ENCODE measurements at places on chromosomes 3 and 15.

GRCh38 chr3:197793247-197793646 is 2.2 kb downstream of the LRCH3 start:
- DNase-seq = peak; percentile 58

DNA sequence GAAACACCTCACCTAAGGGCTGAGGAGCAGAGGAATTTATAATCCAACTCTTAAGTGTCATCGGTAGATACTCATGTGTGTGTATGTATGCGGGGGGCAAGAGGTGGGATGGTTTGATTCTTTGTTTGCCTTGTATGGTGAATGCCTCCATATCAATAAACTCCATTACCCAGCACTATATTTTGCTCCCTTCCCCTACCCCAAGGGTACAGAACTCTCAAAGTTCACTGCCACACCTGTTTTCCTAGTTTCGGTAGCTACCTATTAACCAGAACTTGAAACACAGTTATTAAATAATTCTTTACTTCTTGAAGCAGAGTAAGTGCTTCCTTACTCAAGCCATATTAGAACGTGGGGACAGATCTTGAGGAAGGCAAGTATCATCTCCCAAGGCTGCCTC is 400.8 kb upstream of the SUCLG2 start:
- DNase-seq = no peak

- DNase-seq = no peak
Measured at GRCh38 chr3:153972862-153973261, 148.3 kb upstream of the ARHGEF26 start.

- no peak for DNase-seq
Measured at GRCh38 chr15:25877681-25878080, 14.6 kb upstream of the ATP10A start.

- no peak for DNase-seq
Measured at GRCh38 chr3:127784865-127785710, 37.2 kb downstream of the MGLL start.

DNA sequence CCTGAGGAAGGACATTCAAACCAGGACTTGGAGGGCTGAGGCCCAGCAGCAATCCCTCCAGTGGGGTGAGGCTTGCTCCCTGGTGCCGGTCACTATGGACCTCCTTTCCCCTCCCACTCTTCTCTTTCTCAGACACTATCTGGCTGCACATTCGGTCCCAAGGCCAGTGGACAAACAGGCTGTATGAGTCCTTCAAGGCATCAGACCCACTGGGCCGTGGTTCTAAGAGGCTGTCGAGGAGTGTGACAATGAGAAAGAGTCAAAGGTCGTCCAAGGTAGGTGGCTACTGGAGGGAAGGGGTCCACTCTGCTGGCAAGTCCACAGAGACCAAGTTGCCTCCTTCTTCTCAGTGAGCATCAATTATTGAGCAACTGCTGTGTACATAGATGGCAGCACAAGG is 28.0 kb downstream of the NOX5 start:
- no peak for DNase-seq

DNA sequence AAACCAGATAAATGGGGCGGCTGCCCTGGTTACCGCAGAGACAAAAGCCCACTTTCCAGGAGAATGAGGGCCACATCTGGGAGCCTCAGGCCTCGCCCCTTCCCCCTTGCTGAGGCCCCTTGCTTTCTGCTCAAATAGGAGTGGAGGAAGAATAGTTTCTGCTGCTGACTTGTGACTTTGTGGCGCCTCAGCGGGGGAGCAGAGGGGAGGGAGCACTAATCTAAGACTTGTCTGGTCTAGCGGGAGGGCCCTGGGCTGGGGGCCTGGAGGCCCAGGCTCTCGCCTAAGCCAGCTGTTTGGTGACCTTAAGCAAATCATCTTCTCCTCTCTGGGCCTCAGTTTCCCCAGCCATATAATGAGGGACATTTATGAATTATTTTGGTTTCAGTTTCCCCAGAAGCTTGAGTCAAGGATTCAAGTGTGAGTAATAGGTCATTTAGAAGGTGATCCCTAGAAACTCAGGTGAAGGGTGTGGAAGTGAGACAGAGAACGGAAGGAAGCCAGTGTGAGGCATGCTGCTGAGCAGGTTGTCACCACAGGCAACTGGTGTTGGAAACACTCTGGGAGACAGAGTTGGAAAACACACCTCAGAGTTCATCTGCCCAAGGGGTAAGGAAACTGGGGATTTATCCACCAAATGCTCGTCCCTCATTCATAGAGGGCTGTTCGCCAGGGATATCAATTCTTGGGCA is 25.9 kb upstream of the SMAD3 start:
- DNase-seq = no peak

- no peak for DNase-seq
Measured at GRCh38 chr3:111598139-111598538, 3.0 kb upstream of the ZBED2 start.

GRCh38 chr3:166283840-166284239 is 446.6 kb upstream of the BCHE start:
- no peak for DNase-seq

GRCh38 chr3:12557473-12558100 is 700 bp downstream of the MKRN2 start:
- DNase-seq = peak; percentile 36

GRCh38 chr3:105014631-105015030 is 352.1 kb upstream of the ALCAM start:
- DNase-seq = peak; percentile 12

- no peak for DNase-seq
Measured at GRCh38 chr3:157501863-157502262, 1.4 kb downstream of the VEPH1 start.

- DNase-seq = no peak
Measured at GRCh38 chr3:138245026-138245425, 57.9 kb downstream of the ARMC8 start.

- DNase-seq = no peak
Measured at GRCh38 chr3:20769430-20769829, 583.4 kb upstream of the SGO1 start.

- no peak for DNase-seq
Measured at GRCh38 chr3:176873261-176873660, 324.0 kb downstream of the TBL1XR1 start.

GRCh38 chr3:112794622-112795172 is 52.0 kb downstream of the CD200R1L start:
- no peak for DNase-seq

- DNase-seq = peak; percentile 89
Measured at GRCh38 chr3:111810909-111811308, 48.2 kb upstream of the PHLDB2 start.

DNA sequence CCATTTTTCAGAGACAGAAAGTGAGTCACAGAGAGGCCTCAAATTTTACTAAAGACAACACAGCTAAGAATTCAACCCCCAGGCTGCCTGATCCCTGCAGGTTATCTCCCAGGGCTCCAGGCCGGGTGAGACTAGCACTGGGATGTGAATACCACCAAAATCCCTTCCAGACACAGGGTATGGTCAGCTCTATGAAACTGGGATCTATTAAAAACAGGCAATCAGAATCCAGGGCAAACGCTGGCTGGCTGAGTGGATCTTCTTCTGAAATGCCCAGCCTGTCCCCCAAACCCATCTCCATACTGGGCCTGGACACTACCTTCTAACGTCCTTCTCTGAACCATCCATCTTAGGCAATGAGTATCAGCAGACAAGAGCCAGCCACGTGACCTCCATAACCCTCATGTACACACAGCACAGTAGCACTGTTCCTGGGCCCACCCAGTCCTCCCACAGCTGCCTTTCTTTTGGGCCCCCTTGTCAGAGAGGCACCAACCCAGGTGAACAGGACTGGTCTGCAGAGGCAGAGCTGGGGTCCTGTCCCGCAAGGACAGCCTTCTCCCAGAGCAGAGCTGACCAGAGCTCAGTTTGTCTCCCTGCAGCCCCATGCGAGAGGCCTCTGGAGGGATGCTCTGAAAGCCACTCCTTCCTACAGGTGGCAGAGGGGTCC is 1.9 kb downstream of the RAB6B start:
- DNase-seq = no peak

DNA sequence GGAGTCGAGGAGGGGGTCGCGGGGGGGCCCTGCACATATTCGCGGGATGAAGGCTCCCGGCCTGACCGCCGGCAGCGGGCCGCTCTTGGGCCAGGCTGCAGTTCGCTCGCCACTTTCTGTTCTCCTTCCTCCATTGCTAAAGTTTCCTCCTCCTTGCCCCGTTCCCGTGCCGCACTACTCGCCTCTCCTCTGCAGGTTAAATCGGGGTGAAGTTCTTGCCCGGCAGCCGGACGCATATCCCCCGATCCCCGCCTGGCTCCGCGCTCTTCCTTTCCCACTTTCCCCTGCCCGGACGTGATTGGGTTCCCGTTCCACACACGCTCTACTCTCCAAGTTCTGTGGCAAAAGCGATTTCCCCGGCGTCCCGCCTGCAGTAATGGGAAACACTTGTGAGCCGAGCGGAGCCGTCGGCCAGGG is 556 bp downstream of the CRYBG3 start:
- DNase-seq = peak; percentile 74

- DNase-seq = no peak
Measured at GRCh38 chr3:64848127-64848800, 160.5 kb upstream of the ADAMTS9 start.

- no peak for DNase-seq
Measured at GRCh38 chr3:60645801-60646200, 605.5 kb downstream of the FHIT start.

GRCh38 chr3:194061421-194062030 is 74.4 kb upstream of the HES1 start:
- DNase-seq = no peak

DNA sequence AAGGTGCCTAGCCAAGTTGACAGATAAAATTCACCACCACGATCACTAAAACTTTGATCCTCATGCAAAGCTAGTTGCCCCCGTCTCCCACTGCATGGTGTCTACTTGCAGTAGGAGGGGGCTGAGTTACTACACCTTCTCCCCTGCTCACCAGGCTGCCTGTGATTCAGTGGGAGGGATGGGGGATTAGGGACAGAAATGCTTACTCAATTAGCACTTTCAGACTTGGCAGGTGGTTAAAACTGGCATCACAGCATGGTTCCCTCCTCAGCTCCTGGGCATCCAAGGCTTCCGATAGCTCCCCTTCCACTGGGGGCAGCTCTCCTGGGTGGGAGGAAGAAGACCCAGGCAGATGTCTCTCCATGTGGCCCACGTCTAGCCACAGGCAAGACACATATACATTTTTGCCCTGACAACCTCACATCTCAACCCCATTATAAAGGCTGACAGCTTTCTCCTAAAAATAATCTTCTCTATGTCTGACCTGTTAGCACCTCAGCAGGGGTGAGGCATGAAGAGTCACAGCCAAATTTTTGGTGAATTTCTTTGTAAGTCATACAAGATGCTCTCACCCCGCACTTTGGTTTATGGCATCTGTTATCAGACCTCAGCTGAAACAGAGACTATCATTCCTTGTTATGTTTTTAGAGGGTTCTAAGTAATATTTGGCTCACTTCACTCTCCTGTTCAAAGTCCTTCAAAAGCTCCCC is 369.0 kb downstream of the SV2B start:
- DNase-seq = no peak

GRCh38 chr3:24123596-24123995 is 178.5 kb downstream of the NR1D2 start:
- DNase-seq = peak; percentile 73

DNA sequence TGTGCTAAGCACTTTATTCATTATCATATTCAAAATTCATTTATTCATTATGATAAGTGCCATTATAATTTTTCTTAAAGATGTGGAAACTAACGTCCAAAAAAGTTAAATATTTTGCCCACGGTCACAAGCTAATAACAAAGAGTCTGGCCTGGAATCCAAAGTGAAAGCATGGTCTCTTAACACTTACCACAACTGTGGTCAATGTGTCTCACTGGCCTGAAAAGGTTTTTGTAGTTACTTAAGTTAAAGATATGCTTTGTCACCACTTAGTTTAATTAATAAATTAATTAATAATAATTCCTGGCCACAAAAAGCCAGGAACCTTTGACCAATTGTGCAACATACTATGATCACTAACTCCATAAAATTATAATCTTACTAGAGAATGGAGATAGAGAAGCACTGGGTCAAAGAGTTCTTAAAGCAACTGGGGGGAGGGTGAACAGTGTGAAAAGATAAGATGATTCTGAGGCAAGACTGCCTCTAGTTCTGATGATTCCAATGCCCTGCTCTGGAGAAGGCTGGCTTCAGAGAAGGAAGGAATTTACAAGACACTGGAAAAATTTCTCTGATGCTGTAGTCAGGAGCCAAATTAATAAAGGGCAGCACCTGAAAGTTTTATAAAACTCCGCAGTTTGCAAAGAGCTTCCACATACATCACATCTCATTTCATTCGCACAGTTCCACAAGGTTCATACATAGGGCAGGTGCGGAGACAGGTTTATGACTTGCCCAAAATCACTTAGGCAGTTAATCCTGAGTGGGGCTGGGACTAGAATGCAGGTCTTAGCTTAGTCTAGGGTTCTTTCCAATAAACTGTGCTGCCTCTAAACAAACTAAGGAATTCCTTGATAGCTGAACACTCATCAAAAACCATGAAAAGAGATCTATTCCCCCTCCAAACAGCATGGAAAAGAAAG is 32.5 kb downstream of the NPTN start:
- no peak for DNase-seq

- no peak for DNase-seq
Measured at GRCh38 chr3:105323274-105323599, 43.5 kb upstream of the ALCAM start.

GRCh38 chr3:13194285-13195209 is 121.3 kb upstream of the IQSEC1 start:
- peak; percentile 48 for DNase-seq

DNA sequence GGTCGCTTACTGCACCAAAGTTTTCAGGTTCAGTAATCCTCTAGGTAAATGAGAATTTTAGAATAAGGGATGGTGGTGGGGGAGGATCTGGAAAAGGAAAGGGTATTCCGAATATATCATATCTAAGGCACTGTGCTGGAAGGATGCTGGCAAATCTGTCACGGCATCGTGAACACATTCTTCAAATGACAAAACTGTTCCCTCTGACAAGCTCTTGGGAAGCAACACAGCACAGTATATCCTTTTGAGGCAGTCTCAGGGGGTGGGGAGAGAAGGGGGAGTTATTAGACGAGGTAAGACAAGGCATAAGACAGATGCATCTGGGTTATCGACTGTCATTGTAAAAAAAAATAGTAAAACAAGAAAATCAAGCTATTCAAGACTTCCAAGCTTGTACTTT is 289.6 kb upstream of the LRRN1 start:
- no peak for DNase-seq

GRCh38 chr15:74783072-74783807 is 1.4 kb downstream of the CSK start:
- peak; percentile 60 for DNase-seq

DNA sequence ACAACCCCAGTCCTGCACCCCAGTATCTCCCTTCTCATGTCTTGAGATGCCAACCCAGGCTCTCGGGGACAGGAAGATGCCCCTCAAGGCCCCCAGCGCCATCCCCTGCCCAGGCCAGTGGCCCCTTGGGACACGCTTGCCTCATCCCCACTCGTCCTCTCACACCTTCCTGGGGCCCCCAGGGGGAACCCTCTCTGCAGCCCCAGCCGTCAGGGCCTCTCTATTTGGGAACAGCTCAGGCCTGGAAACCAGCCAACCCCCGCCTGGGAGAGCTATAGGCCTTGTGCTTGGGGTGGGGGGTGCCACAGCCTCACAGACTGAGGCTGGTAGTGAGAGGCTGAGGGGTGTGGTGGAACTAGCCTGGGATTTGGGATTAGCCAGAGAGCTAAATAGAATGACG is 7.8 kb downstream of the LINGO1 start:
- DNase-seq = no peak

GRCh38 chr3:127604546-127605165 is 6.4 kb downstream of the MCM2 start:
- DNase-seq = no peak
